ENCODE measurements at places on chromosomes 5 and 9. TPM values are rescaled to one million over a fixed set of nuclear protein-coding genes. Genes with fewer than 3 reads are reported as not detected.

DNA sequence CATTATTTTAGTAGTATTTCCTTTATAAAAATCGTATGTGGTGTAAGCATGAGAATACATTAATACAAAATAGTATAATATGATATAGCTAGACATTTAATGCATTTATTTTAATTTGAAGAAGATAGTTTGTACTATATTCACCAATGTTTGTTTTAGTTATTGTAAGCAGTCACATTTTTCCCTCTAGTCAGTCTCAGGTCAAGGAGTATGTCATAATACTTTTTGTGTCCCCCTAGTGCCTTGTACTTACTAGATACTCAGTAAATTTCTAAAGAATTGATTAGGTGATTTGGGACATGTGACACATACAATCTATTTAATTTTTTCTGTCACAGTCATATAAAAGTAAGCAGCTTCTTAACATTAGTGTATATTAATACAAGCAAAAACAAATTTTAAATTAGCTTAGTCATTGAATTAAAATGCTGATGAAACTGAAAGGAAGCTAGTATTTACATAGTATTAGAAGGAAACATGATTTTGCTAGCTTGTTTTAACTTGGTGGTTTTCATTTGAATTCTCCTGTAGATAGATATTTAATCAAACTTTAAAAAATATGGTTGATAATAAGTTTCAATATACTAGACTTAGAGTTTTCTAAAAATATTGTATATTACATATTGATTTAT lies 242.2 kb downstream of the FER start:
- DNase-seq = no peak

GRCh38 chr9:137881591-137882505 lies 4.3 kb downstream of the CACNA1B start:
- DNase-seq = no peak

ST6GALNAC6 gene
- total RNA-seq = 17.7 TPM

DNA sequence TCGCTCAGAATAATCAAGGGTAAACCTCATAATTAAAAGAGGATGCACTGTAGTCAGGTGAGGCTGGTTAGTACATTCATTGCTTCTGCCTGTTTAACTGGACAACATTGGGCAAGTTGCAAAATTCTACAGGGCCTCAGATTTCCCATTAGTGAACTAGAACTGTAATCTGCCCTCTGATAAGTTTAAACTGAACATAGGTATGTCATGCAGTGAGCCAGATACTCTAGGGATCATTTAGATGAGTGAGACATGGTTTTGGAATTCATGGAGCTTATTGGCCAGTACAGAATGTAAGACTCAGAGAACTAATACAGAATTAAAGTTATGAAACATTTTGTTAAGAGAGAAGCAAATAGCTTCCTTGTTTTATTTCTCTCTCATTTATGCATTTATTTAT lies 35.9 kb downstream of the RNF44 start:
- DNase-seq = no peak

DNA sequence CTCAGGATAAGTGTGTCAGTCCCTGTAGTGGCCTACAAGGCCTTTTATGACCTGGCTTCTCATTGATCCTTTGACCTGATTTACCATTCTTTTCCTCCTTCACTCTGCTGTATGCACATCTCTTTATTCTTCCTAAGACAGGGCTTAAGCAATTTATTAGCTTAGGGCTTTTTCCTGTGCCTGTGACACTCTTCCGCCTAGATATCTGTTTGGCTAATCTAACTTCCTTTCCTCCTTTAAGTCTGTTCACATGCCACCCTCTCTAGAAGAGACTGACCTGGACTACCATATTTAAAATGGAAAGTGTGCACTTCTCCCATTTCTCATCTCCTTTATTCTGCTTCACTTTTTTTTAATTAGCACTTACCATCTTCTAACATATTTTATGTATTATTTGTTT lies 29.1 kb downstream of the FOCAD start:
- no peak for DNase-seq

ARL14EPL gene
- not detected for total RNA-seq

- no peak for DNase-seq
Measured at GRCh38 chr9:87642330-87643106, 83.4 kb upstream of the CTSL start.

DRD1 gene
- 4.2 TPM for total RNA-seq

PCDHA11 gene
- 1.6 TPM for total RNA-seq

FSTL4 gene
- total RNA-seq = 7.5 TPM

DNA sequence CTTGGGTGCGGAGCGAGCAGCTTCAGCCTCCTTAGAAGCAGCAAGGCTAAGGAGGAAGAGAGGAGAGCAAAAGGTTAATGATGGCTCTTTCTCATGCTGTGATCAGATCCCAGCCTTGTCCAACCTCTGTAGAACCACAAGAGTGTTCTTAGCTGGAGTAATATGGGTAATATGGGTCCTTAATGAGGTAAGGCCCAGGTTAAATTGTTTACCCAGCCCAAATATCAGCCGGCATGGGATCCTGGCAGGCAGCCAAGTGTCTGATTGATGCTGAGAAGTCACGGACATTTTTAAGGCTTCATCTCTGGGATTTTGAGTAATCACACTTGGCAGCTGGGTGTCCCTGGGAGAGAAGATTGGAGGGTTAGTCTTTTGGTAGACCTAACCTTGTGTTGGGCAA lies 32.3 kb downstream of the GLRA1 start:
- no peak for DNase-seq

GRCh38 chr5:22985446-22985845 lies 132.3 kb upstream of the CDH12 start:
- no peak for DNase-seq

DNA sequence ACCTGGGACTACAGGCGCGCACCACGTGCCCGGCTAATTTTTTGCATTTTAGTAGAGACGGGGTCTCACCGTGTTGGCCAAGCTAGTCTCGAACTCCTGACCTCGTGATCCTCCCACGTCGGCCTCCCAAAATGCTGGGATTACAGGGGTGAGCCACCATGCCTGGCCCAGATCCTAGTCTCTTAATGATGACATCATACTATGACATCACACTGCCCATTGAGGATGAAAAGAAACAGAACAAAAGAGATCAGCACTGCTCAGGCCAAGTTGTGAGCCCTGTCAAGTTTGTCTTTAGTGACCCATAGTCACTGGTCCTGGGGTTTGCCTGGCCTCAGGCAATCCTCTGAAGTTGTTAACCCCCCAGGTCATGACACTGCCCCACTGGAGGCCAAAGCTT lies 21.3 kb downstream of the ADRA1B start:
- DNase-seq = no peak

PCDHA12 gene
- total RNA-seq = 0.90 TPM

GRCh38 chr9:137379761-137380161 lies 43.2 kb downstream of the EXD3 start:
- no peak for DNase-seq

KCNV2 gene
- total RNA-seq = not detected
